ENCODE measurements at places on chromosomes 11 and 22. TPM values are rescaled to one million over a fixed set of nuclear protein-coding genes. Genes with fewer than 3 reads are reported as not detected.

- DNase-seq: no peak
These were observed 80.6 kb downstream of the WNT7B start for GRCh38 chr22:45896153-45896951.

DNA sequence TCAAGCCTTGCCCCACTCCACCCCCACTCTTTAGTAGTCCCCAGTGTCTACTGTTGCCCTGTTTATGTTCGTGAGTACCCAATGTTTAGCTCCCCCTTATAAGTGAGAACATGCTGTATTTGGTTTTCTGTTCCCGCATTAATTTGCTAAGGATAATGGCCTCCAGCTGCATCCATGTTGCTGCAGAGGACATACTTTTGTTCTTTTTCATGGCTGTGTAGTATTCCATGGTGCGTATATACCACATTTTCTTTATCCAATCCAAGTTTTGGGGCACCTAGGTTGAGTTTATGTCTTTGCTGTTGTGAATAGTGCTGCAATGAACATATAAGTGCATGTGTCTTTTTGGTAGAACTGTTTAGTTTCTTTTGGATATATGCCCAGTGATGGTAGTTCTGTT is 16.2 kb upstream of the FXYD6 start:
- no peak for DNase-seq

- no peak for DNase-seq
These were observed 10.1 kb upstream of the NCF4 start for GRCh38 chr22:36850682-36851081.

- no peak for DNase-seq
These were observed 569.5 kb downstream of the METTL15 start for GRCh38 chr11:28677721-28678120.

GRCh38 chr11:107651672-107652071 is 60.2 kb downstream of the SLN start:
- no peak for DNase-seq

Gene BTG4
- total RNA-seq: not detected

Gene SLCO2B1
- 92.1 TPM for total RNA-seq

Measured in liver (tissue), 10 donors.